ENCODE measurements at places on chromosomes 7 and 10. TPM values are rescaled to one million over a fixed set of nuclear protein-coding genes. Genes with fewer than 3 reads are reported as not detected.

TAF6 gene
- 30.6 TPM for total RNA-seq

STEAP4 gene
- total RNA-seq: 189 TPM

GJD4 gene
- total RNA-seq: not detected

NRAP gene
- not detected for total RNA-seq

LRRC18 gene
- total RNA-seq: not detected

SH2D4B gene
- total RNA-seq: 0.18 TPM

LLCFC1 gene
- not detected for total RNA-seq

MAPK8 gene
- 49.4 TPM for total RNA-seq

KLF14 gene
- total RNA-seq: 1.1 TPM

SPRN gene
- 0.13 TPM for total RNA-seq

SEMA3E gene
- total RNA-seq: 4.1 TPM

CHAT gene
- not detected for total RNA-seq

GPC2 gene
- 2.7 TPM for total RNA-seq

PNLIP gene
- 2.8 TPM for total RNA-seq

SMKR1 gene
- 0.36 TPM for total RNA-seq

CFAP46 gene
- total RNA-seq: 1.1 TPM

ARPC1B gene
- total RNA-seq: 125 TPM

RNF133 gene
- 1.1 TPM for total RNA-seq

MLXIPL gene
- total RNA-seq: 23.8 TPM

ZDHHC6 gene
- total RNA-seq: 30.4 TPM

NOD1 gene
- total RNA-seq: 33.0 TPM

CCDC172 gene
- not detected for total RNA-seq

RRP12 gene
- total RNA-seq: 19.6 TPM

RBM48 gene
- total RNA-seq: 14.1 TPM

HMX2 gene
- total RNA-seq: not detected

LIPJ gene
- total RNA-seq: 0.13 TPM

CARD11 gene
- total RNA-seq: 3.9 TPM

VWDE gene
- total RNA-seq: 2.8 TPM

TAS2R5 gene
- total RNA-seq: 6.2 TPM

NPTX2 gene
- total RNA-seq: 3.8 TPM

DGKB gene
- total RNA-seq: 3.6 TPM

CLCN1 gene
- not detected for total RNA-seq

SPDYE16 gene
- 1.9 TPM for total RNA-seq

NEURL1 gene
- total RNA-seq: 0.36 TPM

HSPA12A gene
- total RNA-seq: 139 TPM

MSMB gene
- not detected for total RNA-seq

BLNK gene
- 13.1 TPM for total RNA-seq

NUPR2 gene
- total RNA-seq: not detected

GLI3 gene
- 33.8 TPM for total RNA-seq

CYP2C9 gene
- not detected for total RNA-seq

IQUB gene
- total RNA-seq: 1.0 TPM

ZNF804B gene
- total RNA-seq: not detected

CLEC2L gene
- total RNA-seq: not detected

PARG gene
- 35.8 TPM for total RNA-seq

CLDN4 gene
- total RNA-seq: 0.85 TPM

ST8SIA6 gene
- 2.5 TPM for total RNA-seq

FAM180A gene
- 8.0 TPM for total RNA-seq

PTPRZ1 gene
- 8.8 TPM for total RNA-seq

MARVELD1 gene
- 59.5 TPM for total RNA-seq

NPSR1 gene
- total RNA-seq: not detected

CXCL12 gene
- 394 TPM for total RNA-seq

REEP3 gene
- 50.7 TPM for total RNA-seq
